ENCODE measurements at places on chromosomes 16 and 17.

GRCh38 chr17:76775021-76775600, 37.2 kb downstream of the MFSD11 start:
- no peak for DNase-seq

DNA sequence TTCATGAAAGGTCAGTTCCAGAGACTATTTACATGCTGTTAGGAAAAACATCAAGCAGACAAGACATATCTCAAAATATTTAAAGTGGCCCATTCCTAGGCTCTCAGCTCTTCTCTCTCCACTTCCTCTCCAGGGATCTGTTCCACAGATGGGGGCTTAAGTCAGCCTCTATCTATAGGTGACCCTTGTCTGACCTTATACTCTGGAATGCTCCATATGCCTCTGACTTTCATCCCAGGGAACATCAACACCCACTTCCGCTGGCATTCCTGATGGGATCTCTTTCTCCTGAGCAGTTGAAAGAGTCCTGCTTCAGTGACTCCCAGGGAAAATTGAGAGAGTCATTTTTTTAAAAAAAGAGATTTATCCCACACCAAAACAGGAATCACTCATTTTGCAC, 11.5 kb upstream of the WIPI1 start:
- DNase-seq, result no peak

DNA sequence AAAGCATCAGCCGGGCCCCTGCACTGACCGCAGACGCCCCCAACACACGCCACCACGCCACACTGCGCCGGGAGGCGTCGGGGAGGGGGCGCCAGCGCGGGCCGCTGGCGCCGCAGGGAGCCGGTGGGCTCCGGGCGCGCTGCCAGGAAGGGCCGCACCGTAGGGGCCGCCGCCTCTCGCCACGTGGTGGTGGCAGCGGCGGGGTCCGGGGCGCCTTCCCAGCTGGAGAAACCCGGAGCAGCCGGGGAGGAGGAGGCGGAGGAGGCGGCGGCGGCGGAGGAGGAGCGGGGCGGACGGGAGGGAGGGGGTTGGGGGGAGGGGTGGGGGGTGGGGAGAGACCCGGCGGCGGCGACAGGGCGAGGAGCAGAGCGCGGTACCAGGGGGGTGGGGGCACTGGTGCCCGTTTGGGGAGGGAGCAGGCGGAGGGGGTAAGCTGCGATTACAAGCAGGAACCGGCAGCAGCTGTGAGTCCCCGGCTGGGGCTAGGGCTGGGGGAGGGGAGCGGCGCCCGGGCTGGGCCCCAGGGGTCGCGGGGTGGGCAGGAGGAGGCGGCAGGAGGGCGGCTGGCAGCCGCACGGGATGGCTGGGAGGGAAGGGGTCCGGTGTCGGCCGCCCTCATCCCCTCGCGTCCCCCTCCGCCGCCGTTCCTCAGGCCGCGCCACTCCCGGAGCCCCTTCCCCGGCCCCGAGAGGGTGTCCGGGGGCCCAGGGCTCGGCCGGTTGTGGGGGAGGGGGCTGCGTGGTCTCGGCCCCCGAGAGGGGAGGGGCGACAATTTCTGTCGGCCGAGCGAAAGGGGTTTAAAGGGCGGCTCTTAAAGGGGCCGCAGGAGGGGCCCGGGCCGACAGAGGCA, at the start of gene TBKBP1:
Gene TBKBP1 (plus strand): TSS at position 431 of the 850 bp plus-strand sequence. CDS start 1,952 bp downstream, outside the sequence.
- DNase-seq, result peak; percentile 57

GRCh38 chr17:11840052-11840451, 157.2 kb downstream of the ZNF18 start:
- DNase-seq, result no peak

DNA sequence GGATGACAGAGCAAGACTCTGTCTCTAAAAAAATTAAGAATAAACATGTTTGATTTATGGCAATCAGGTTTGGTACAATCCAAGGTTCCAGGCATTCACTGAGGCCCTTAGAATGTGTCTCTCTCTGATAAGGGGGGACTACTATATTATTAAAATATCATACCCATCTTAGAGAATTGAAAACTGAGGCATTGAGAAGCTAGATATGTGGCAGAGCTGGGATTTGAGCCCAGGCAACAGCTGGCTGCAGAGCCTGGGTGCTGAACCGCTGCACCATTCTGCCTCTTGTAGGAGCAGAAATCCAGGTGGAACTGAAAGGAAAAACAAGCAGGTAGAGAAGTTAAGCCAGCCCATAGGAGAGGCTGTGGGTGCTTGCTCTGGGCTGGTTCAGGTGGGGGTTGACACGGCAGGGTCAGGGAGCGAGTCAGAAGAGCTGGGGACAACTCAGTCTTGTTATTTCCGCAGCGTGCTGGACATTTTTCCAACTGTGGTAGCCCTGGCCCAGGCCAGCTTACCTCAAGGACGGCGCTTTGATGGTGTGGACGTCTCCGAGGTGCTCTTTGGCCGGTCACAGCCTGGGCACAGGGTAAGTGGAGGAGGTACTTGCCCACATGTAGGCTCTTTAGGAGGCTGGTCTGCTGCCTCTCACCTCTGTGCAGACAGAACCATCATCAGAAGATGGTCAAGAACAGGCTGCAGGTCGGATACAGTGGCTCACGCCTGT, 62.5 kb downstream of the WIPI1 start:
- DNase-seq, result no peak

DNA sequence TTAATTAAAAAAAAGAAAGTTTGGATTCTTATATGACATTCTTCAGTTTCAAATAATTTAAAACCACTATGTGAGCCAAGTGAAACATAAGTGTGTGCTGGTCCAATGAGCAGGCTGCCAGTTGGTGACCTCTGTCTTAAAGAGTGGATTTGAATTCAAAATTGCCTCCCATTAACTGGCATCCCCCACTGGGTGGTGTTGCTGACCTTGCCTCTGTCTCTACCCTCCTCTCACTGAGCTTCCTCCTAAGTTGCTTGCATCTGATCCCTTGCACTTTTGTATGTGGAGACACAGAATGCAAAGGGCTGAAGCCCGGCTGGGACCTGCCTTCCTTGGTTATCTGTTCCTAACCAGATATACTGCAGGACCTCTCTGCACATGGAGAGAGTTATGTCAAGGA, 160.6 kb downstream of the CYLD start:
- no peak for DNase-seq

DNA sequence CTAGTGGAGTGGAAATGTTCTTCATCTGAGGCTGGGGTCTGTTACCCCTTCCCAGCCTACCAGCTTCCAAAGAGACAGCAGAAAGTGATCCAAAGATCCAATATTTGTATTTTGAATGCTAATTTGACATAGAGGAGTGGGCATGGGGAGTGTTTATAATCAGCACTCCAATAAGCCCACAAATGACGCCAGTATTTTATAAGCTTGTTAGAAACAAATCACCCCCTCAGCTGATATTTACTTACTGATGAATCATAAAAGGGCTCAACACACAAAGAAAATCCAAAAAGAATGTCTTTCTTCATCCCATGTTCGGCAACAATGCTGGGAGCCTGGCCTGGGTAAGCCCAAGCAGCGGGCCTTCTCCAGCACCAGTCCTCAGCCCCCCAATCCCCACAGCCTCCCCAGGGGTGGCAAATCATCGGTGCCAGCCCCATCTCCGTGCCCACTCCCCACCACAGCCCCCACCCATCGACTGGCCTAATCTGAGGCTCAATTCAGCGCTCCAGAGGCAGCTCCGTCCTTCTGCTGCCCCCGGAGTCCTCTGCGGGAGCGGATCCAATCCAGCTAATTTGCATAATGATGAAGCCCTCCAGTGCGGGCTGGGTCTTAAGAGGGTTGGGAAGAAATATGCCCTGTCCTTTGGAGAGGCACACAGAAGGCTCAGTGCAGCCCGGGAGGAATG, 169.5 kb downstream of the C16orf78 start:
- DNase-seq, result no peak

- no peak for DNase-seq
Observed at GRCh38 chr17:35653619-35654361, 66.7 kb downstream of the AP2B1 start.

DNA sequence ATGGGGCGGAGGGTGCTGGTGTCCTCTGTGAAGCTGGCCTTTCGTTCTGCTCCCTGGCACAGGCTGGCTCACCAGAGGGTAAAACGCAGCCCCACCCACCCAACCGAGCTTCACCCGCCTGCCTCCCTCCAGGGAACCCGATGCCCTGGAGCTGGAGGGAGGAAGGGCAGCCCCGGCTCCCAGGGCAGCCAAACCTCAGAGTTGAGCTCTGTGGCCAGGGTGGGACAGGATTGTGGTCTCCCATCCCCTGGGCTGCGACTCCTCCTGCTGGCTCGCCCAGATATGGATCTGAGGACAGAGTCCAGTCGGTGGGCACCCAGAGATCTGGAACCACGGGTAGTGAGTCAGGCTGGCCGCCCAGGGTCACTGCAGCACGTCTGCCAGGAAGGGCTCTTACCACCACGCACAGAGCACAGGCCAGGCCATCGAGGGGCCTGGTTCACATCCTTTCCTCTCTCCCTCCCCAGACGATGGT, 42.6 kb upstream of the CHMP6 start:
- no peak for DNase-seq

GRCh38 chr17:56774650-56775049, 59.1 kb downstream of the C17orf67 start:
- no peak for DNase-seq

DNA sequence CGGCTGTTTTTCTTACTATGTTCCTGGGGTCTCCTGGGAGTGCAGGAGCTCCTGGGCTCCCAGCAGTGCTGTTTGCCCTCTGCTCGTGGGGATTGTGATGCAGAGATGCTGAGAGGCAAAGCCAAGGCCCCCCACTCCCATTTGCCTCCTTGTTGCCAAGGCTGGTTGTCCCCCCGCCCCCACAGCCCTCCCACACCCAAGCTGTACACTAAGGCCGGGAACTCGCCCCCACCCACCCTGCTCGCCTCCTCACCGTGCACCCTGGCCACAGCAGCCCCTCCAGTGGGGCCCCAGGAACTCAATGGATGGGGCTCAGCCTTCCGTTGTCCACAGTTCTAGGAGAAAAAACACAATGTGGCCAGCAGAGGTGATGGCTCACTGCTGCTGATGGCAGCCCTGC, 10.2 kb downstream of the NLRC3 start:
- no peak for DNase-seq

GRCh38 chr16:68762996-68763756, 26.1 kb downstream of the CDH1 start:
- DNase-seq, result no peak

- no peak for DNase-seq
Observed at GRCh38 chr17:28038802-28039201, 3.7 kb upstream of the NLK start.

- DNase-seq, result no peak
Observed at GRCh38 chr17:73058022-73058421, 34.5 kb downstream of the SLC39A11 start.

DNA sequence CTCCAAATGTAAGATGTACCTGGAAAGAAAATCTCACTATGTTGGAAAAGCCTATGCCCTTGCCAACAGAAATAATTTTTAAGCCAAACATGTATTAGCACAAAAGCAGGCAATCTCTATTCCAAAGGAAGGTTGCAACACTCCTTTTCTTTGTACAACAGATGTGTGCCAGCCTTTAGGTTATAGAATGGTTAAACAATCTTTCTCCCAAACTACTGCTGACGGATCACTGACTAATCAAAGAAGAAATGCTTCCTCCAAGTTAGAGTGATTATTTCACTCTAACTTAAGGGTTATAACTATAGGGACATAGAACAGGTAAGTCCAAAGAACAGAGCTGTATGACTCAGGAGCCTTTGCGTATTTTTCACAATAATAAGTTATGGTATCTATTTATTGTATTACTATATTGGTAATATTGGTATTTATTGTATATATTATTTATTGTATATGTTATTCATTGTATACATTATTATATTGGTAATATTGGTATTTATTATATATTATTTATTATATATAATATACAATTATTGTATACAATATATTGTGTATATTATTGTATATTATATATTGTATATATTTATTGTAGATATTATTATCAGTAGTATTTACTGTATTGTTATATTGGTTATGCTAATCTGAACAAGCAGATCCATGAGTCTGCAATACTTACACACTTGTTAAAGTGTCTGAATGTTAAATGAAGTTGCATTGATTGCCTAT, 36.7 kb upstream of the ABCA5 start:
- DNase-seq, result no peak

Measured in activated CD8-positive, alpha-beta memory T cell treated with anti-CD3 and anti-CD28 coated beads, Interleukin-2, amount 10 ng/mL, durations not matched to agents 7 days and 5 days (primary cell).